ENCODE measurements at places on chromosomes 11 and 22.

DNA sequence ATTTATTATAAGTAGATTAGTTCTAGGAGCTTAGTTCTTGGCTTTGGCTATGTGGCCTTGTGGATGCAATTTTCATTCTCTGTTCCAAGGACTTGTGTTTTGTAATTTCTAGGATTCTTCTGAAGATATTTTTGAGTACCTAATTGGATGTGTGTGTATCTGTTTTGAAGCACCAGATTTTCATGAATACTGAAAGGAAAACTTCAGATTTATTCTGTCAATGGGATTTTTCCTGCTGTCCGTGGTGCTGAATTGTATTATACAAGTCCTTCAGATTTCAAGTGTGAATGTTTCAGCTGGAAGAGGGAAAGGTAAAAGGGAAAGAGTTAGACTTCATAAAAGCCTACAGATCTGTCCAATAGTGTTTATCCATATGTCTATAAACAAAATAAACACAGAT, 18.2 kb upstream of the SYN3 start:
- no peak for DNase-seq

GRCh38 chr11:59141673-59142460, 789 bp upstream of the FAM111A start:
- DNase-seq, result no peak

- DNase-seq, result no peak
Observed at GRCh38 chr11:119481667-119482400, 58.9 kb upstream of the THY1 start.

DNA sequence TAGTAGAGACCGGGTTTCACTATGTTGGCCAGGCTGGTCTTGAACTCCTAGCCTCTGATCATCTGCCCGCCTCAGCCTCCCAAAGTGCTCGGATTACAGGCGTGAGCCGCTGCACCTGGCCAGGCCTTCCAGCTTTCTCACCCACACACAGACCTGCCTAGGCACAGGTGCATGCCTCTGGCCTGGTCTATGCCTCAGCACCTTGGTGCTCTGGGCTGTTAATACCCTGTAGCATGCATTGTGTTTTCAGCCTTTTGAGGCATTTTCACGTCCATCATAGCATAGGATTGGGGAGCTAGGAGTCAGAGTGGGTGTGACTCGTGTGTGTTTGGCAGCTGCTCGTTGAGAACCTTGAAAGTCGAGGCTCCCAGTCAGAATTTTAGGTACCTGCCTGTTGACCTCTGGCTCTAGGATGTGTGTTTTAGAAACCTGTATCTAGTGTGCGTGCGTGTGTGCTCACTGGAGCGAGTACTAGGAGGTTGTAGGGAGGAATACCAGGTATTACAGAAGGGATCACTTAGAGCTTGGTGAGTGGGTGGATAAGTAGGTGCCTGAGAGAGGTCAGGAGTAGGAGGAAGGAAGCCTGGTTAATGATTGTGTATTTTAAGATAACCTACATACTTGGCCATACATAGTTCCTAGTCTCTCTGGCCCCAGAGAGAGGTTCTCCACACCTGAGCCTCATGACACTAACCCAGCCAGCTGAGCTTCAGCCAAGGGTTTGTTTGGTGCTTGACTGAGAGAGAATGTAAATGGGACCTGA, 20.0 kb downstream of the CRKL start:
- no peak for DNase-seq
